Bronchial epithelial cell (primary cell): ENCODE measurements at places on chromosomes 2 and 18. TPM values are rescaled to one million over a fixed set of nuclear protein-coding genes. Genes with fewer than 3 reads are reported as not detected.

CREB1 gene
- total RNA-seq = 28.3 and 36.9 TPM in 2 replicates

STRN gene
- total RNA-seq = 19.2 and 26.2 TPM in 2 replicates

SLC9A4 gene
- total RNA-seq = under 0.01 and 0.13 TPM in 2 replicates

KCNIP3 gene
- under 0.01 and 0.51 TPM in 2 replicates for total RNA-seq

IL18R1 gene
- total RNA-seq = 5.3 and 11.5 TPM in 2 replicates

PHLPP1 gene
- total RNA-seq = 3.4 and 5.6 TPM in 2 replicates

CYP26B1 gene
- total RNA-seq = under 0.01 and 0.53 TPM in 2 replicates

XRCC5 gene
- total RNA-seq = 131 and 185 TPM in 2 replicates

REG1B gene
- not detected in 2 replicates for total RNA-seq

PTPRN gene
- 0.13 and 1.3 TPM in 2 replicates for total RNA-seq

DNAJC5G gene
- not detected in 2 replicates for total RNA-seq

DNA sequence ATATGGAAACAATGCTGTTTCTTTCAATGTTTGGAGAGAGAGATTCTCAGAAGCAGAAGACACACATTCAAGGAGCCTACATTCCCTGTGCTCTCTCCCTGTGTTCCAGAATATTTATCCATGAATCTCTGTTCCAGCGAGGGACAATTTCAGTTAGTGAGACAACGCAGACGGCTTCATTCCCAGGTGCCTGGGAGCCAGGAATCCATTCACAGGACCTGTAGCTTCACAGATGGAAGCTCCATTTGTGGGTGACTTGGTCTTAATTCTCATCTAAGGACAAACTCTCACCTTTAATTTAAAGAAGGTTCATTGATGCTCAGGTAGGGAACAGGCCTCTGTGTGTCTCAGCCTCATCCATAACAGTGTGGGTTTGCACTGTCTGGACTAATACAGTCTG, 1156.6 kb downstream of the RPIA start:
- DNase-seq = no peak

GRCh38 chr18:2981212-2981728, 31.7 kb downstream of the LPIN2 start:
- DNase-seq = peak; percentile 77

DNA sequence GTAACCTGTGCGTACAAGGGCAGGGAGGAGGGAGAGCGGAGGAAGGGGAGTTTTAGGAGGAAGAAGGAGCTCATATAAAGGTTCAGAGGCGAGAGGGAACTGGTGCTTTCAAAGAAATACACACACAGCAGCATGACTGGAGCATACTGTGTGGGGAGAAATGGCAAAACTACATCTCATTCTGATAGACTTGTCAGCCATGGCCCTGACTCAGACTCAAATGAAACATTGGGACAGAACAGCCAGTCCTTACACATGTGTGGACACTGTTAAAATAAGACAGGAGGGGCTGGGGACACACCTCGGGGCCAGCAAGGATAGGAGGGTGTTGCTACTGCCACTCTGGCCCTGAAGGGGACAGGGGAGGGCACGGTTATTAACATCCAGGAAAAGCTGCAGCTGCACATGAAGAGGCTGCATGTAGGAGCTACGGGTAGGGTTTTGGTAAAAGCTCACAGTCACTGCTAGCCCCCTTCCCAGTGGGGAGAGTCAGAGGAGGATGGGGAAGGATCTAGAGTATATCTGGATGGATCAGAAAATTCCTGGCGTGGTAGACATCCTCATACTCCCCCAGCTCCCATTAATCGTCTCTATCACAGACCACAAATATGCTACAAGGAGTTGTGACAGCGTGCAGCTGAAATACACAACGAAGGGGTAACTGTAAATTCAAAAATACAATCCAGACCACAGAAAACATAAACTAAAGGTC, 110.5 kb downstream of the GATA6 start:
- no peak for DNase-seq

GRCh38 chr2:10377052-10377746, 70.9 kb downstream of the ODC1 start:
- no peak for DNase-seq

DNA sequence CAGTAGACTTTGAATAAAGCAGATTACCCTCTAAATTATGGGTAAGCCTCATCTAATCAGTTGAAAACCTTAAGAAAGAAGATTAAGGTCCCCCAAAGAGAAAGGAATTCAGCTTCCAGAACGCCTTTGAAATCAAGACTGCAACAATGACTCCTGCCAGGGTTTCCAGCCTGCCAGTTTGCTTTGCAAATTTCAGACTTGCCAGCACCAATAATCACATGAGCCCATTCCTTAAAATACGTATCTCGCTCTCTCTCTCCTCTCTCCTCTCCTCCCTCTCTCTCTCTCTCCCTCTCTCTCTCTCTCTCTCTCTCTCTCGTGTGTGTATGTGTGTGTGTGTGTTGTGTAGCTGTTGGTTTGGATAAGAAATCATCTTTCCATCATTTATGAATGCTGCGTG, 184.2 kb downstream of the PDE1A start:
- no peak for DNase-seq

- no peak for DNase-seq
These were observed 41.5 kb downstream of the CROCC2 start for GRCh38 chr2:240947607-240948006.

DNA sequence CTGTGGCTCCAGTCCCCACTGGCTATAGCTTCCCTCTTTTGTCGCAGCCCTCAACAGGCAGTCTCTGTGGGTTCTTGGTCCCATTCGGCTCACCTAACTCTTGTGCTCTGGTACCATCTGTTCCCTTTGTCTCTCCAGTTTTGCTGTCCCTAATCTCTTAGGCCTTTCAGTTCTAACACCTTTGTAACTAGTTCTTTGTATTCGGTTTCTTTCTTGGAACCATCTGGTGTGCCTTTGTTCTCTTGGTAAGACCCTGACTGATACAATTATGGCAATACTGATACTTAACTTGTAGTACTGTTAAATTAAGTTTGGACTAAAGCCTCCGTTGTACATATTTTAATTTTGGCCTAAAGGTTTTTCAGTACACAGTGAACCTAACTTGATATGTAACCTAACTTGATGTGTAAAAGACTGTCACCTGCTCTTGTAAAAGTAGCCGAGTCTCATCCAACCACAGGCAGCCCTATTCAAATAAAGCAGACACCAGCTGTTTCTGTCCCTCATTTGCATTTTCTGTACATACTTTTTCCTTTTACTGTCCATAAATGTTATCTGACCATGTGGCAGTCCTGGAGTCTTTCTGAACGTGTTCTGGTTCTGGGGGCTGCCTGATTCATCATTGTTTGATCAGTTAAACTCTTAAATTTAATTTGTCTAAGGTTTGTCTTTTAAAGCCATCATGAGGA, 4.8 kb upstream of the MRPL44 start:
- no peak for DNase-seq

DNA sequence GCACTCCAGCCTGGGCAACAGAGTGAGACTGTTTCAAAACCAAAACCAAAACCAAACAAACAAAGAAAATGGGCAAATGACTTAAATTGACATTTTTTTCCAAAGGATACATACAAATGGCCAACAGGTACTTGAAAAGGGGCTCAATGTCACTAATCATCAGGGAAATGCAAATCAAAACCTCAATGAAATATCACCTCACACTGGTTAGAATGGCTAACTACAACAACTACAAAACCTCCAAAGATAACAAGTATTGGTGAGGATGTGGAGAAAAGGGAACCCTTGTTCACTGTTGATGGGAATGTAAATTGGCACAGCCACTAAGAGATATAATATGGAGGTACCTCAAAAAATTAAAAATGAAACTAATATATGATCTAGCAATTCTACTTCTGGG, 213.2 kb upstream of the HS6ST1 start:
- DNase-seq = peak; percentile 21

GRCh38 chr18:68791801-68792200, 6.1 kb upstream of the CCDC102B start:
- DNase-seq = no peak

GRCh38 chr2:189613077-189613636, 32.6 kb upstream of the SLC40A1 start:
- peak; percentile 94 for DNase-seq

DNA sequence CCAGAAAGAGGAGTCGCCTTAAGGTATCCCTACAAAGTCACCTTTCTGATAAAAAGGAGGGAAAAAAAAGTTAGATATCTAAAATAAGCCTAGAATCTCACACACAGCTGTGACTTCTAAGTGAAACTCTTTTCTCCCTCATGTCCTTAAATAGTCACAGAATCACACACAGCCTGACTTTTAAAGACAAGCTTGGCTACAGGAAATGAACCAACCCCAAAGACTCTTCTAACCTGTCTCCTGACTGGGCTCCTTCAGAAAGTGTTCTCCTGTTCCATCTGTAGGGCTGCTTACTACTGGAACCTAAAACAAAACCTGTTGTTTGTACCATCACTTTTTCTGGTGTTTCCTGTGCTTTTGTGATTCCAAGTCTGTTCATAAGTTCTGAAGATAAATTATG, 62.7 kb upstream of the NRP2 start:
- no peak for DNase-seq

DNA sequence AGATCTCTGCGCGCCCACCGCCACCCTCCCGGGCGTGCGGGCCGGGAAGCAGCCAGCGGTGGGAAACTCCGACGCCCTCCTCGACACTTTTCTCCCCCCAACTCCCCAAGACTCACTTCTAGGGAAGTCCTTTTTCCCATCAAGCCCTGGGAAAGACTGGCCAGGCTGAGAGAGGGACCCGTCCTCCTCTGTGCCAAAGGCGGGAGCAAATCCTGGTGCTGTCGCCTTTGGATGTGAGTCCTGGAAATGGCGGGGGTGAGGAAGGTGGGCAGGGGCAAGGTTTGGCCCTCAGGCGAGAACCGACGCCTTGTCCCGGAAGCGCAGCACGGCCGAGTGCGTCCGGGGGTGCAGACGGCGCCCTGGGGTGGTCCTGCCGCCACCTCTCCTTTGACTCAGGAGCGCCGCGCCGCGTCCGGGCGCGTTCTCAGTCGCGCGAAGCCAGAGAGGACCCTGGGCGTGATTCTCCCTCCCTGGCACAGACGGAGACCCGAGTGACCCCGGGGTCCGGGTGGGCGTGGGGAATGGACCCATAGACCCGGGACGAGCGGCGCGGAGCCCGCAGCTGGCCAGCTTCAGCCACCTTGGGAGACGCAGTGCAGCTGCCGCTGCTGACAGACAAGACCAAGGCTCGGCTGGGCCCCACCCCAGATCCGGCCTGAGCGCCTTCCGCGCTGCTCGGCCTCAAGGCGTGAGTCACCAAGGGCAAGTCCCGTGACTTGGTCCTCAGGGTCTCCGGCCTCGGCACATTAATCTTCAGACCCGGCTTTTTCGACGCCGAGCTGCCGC, 3.5 kb upstream of the LBX2 start:
- DNase-seq = peak; percentile 64

- DNase-seq = peak; percentile 9
These were observed 508.9 kb upstream of the LRATD1 start for GRCh38 chr2:14123436-14124103.

GRCh38 chr18:31402026-31402373, 25.4 kb downstream of the DSG4 start:
- DNase-seq = peak; percentile 87

DNA sequence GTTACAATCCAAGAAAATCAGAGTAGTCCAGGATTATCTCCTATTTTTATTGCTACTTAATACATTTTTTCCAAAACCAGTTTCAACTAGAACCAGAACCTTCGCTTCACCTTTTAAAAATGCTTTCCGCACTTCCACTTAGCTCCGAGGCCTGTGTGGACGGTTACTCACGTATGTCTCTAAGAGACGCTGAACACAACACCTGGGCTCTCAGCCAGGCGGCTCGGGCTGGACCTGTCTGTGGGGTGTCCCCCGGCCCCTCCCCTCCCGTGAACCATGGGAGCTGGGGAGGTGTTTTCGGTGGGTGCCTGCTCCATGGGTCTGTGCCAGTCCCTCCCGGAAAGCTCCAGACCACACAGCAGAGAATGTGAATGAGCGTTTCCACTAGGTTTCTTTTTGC, 223.8 kb downstream of the GLI2 start:
- DNase-seq = peak; percentile 81

- no peak for DNase-seq
These were observed 78.0 kb upstream of the GAREM1 start for GRCh38 chr18:32548688-32549087.

DNA sequence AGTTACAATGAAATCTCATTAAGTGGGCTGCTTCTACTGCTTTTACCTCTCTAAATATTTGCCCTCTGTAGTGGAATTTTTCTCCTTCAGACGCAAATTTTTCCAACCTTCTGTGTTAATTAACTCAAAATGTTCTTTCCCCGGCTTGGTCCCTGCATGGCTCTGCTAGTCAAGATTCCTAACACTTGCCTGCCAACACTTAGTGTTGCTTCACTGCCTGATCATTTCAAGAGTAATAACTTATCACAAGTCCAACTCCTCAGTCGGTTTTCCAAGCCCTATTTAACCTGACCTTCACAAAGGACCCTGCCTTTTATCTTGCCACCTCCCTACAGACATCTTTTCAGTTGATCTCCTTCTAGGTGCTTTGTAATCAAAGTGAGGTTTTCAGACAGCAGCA, 142.7 kb downstream of the HRH4 start:
- DNase-seq = no peak

DNA sequence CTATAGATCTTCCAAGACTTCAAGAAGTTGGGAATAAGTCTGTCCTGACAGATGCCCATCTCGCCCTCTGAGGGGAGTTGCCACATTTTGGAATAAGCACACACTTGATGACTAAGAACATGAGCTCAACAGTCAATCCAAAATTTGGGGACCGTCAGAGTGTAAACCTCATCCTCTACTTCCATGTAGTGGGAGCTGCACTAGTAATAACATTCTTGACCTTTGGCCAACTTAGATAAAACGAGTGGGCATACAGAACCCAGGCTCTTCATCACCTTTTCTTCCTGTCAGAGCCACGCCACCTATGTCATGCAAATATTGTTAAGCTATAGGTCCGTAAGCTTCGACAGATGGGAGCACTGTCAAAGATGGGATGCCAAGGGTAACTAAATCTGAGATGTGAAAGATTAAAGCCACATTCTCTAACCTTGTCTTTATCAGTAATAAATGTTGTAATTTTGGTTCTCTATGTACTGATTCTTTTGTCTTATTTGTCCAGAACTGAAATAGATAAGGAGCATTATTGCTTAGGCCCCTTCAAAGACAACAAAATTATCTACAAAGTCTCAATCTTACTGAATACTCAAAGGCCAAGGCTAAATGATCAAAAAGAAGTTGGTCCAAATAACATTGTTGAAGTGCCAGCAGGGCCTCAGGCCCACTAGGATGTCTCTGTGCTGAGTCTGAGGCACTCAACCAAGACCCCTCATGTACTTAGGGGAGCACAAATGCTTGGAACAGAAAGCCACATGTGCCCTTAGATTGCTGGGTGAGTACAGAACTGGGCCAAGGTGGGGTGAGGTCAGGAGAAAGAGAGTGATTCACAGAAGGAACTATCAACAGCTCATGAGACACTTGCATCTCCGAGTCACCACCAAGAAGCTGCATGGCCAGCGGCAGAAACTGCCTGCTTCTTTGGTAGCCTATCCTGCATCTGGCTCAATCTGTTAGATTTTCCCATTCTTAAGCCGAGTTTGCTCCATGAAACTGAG, 15.0 kb downstream of the CDH2 start:
- DNase-seq = peak; percentile 68

- no peak for DNase-seq
These were observed 29.8 kb downstream of the TSPYL6 start for GRCh38 chr2:54226260-54226659.

GRCh38 chr18:33470216-33470615, 29.7 kb upstream of the CCDC178 start:
- peak; percentile 28 for DNase-seq

- no peak for DNase-seq
These were observed 36.8 kb downstream of the KCTD1 start for GRCh38 chr18:26511339-26512071.
